ENCODE measurements at places on chromosomes 5 and 9. TPM values are rescaled to one million over a fixed set of nuclear protein-coding genes. Genes with fewer than 3 reads are reported as not detected.

- DNase-seq, result no peak
These were observed 225.9 kb upstream of the NR4A3 start for GRCh38 chr9:99595796-99596195.

DNA sequence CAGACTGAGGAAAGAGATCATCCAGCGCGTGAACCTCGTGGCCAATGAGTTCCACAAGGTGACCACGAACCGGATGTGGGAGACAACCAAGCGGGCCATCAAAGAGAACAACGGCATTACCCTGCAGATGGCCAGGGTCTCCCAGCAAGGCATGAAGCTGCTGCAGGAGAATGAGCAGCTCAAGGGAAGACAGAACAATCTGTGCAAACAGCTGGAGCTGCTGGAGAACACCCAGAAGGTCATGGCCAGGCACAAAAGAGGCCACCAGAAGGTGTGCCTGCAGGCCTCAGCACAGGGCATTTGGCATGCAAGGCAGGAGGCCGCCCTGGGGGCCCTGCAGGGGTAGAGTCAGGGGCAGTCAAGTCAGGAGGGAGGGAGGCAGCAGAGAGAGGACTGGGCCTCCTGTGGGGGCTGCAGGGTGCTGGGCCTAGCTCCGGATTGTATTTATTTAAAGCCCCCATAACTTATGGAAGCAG, 4.2 kb downstream of the PTRH1 start:
- DNase-seq, result no peak

The GPR151 gene
- not detected for total RNA-seq

- DNase-seq, result peak; percentile 83
These were observed 60.9 kb upstream of the UBAC1 start for GRCh38 chr9:136021872-136022681.

DNA sequence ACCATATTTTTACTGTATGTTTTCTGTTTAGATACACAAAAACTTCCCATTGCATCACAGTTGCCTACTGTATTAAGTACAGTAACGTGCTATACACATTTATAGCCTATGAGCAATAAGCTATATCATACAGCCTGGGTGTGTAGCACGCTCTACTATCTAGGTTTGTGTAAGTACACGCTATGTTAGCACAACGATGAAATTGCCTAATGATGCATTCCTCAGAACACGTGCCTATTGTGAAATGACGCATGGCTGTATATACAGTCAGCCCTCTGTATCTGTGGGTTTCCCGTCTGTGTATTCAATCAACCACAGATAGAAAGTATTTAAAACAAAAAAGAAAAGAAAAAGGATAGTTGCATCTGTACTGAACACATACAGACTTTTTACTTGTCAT, 64.2 kb downstream of the SGCD start:
- DNase-seq, result no peak

The DCAF12 gene
- total RNA-seq, result 33.7 TPM

DNA sequence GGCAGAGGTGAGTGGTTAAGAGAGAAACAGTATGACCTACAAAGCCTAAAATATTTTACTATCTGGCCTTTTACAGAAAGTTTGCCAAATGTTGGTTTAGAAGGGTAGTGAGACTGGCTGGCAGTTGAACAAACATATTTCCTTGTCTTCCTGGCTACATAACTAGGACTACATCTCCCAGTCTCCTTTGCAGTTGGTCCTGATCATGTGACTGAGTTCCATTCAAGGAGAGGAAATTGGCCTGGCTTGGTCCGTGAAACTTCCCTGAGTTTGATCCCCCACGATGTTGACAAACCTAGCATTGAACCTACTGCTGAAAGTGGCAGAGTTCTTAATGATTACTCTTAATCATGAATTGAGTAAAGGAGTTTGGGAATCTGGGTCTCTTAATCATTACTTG, 280.8 kb downstream of the SLIT3 start:
- no peak for DNase-seq

- DNase-seq, result no peak
These were observed 166.4 kb upstream of the OTULINL start for GRCh38 chr5:14415024-14415697.

GRCh38 chr5:93433422-93433821, 147.6 kb downstream of the NR2F1-AS1 start:
- DNase-seq, result no peak

The ARAP3 gene
- 2.5 TPM for total RNA-seq

DNA sequence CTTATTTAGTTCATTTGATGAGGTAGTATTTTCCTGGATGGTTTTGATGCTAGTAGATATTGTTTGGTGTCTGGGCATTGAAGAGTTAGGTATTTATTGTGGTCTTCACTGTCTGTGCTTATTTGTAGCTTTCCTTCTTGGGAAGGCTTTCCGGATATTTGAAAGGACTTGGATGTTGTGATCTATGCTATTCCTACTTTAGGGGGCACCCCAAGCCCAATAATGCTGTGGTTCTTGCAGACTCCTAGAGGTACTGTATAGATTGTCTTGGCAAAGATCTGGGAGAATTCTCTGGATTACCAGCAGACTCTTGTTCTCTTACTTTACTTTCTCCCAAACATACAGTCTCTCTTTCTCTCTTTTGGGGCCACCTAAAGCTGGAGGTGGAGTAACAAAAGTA, 315.7 kb downstream of the MAT2B start:
- no peak for DNase-seq

GRCh38 chr5:78182838-78183237, 111.7 kb downstream of the AP3B1 start:
- DNase-seq, result no peak

- no peak for DNase-seq
These were observed 168.6 kb downstream of the CARTPT start for GRCh38 chr5:71887680-71888079.

- DNase-seq, result no peak
These were observed 798.5 kb upstream of the ARRDC3 start for GRCh38 chr5:92181656-92182055.

The TNFSF8 gene
- total RNA-seq, result 0.76 TPM

The FAM81B gene
- total RNA-seq, result not detected

- no peak for DNase-seq
These were observed 22.3 kb downstream of the TTF1 start for GRCh38 chr9:132384376-132384775.

GRCh38 chr5:2695200-2695891, 56.1 kb downstream of the IRX2 start:
- no peak for DNase-seq

DNA sequence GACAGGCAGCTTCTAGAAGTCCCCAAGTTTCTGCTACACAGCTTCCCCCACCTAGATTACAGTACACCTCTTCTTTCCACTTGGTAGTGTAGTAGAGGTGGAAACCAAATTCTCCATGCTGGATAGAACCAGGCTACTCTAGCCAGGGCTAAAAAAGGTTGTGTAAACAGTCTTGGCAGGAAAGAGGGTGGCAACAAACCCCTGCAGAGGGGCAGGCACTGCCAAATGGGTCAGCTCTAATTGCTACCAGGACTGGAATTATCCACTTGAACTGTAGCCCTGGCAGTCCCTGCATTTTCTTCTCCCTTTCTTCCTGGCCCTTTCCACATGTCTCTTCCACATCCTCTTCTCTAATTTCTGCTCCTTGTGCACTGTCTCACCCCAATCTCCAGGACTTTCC, 24.8 kb downstream of the RANBP3L start:
- peak; percentile 31 for DNase-seq

GRCh38 chr5:168317521-168318147, 26.2 kb downstream of the WWC1 start:
- DNase-seq, result no peak

The NMUR2 gene
- not detected for total RNA-seq

The KIF4B gene
- not detected for total RNA-seq

The RXFP3 gene
- not detected for total RNA-seq

- no peak for DNase-seq
These were observed 627.7 kb downstream of the CCDC171 start for GRCh38 chr9:16180546-16180945.

- DNase-seq, result no peak
These were observed 92.8 kb downstream of the SNX18 start for GRCh38 chr5:54610197-54610944.

The UGCG gene
- 12.6 TPM for total RNA-seq

GRCh38 chr5:35325836-35326235, 95.5 kb upstream of the PRLR start:
- DNase-seq, result no peak

DNA sequence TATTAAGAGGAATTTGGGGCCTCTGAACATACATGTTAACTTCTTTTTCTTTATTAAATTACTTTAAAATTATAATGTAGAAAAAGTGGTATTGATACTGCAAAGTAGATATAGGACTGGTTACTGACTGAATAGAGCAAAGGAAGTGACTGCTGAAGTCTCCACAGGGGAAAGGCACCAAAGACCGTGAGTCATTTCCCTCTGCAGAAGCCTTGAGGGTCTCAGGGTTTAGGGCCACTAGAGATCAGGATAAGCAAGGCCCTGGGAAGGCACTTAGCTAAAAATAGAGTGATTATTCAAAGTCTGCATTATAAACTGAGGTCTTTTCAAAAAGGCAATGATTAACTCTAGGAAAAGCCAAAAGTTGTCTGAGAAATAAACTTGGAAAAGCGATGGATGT, 44.7 kb upstream of the ITGA1 start:
- DNase-seq, result no peak

DNA sequence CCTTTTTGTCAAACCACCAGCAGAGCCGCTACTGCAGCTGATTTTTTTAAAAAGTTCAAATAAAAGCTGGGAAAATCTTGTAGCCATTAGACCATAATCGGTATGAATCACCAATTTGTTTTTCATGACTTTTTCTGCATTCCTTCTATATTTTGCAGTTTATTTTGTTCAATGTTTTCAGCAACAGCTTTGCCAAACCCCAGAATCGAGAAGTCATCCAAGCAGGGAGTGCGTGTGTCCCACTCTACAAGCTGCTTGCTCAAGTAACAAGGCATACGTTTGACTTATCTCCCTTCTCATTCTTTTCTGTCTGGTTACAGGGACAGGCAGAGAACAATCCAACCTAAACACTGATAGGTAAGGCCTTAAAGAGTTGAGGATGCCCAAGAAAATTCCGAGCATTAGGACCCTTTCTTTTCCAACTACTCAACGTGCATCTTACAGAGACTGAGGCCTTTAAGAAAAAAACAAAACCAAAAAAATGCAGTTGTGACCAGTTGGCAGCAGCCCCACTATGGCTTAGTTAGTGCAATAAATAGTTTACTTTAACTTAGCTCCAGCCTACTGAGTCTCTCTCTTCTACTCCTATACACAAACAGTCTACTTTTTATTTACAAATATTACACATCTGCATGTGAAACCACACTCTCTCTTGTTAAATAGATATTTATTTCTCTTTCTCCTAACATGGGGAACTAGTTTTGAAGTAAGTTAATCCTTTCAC, 134.7 kb upstream of the SLIT3 start:
- no peak for DNase-seq

DNA sequence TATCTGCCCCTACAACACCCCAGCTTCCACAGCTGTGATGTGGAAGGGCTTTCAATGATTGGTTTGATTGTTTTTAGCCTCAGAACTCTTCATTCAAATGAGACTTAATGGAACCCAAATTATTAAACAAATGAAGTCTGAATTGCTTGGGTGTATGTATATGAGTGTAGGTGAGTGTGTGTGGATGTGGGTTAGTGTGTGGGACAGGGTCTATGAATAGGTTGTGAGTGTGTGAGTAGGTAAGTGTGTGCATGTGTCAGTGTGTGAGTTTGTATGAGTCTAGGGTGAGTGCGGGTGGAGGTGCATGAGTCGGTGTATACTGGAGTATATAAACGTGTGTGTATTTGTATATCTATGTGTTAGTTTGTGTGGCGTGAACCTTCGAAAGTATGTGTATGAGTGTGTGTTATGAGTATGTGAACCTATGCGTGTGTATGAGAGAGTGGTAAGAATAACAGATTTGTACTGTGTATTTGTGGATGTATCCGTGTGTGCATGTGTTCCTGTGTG, 26.9 kb downstream of the COL15A1 start:
- no peak for DNase-seq

GRCh38 chr9:81575956-81576355, 113.4 kb downstream of the TLE1 start:
- DNase-seq, result no peak

The FOXD4L6 gene
- total RNA-seq, result not detected

DNA sequence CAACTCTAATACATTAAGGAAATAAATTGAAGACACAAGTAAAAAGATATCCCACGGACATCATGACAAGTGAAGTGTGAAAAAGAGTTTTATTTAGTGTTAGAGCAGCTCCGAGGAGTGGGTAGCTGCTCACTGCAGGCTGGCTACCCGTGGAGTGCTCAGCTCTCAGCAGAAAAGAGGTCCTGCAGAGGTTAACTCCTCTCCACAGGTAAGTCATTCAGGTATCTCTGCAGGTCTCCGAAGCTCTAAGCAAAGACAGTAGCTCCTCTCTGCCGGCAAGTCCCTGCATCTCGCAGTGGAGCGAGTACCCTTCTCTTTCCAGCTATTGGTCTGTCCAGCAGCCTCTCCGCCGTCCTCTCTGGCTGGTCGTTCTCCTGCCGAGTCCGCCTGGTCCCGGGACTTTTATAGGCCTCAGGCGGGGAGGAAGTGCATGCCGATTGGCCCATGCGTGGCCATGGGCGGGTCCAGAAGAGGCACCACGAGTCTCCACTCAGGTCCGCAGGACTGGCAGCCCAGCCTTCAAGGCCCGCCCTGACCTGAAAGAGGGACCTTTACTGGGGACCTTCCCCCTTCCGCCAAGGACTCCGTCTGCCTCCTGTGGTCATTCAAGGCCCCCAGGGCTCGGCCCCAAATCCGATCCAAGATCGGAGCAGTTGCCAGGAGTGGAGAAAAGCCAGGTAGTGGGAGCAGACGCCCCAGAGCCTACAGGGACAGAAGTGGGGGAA, 29.9 kb downstream of the BTNL9 start:
- no peak for DNase-seq

The SPZ1 gene
- not detected for total RNA-seq

The NRG2 gene
- 24.2 TPM for total RNA-seq

GRCh38 chr5:176533390-176533789, 3.8 kb downstream of the RNF44 start:
- no peak for DNase-seq

DNA sequence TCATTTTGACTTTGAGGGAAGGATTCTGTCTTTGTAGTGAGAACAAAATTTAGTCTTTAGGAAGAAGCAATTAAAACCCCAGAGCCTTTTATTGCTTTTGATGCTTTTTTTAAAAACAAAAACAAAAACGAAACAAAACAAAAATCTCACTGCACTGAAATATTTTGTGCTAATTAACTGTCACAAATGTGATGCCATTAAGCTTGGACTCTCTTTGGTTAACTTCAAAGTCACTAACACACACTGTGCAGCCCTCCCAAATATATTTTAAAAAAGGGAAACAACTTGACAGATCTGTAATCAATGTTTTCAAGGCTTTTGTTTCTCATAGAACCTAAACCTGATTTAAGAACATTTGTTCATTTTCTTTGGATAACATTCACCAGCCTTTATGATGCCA, 290.7 kb downstream of the MAST4 start:
- DNase-seq, result no peak

- DNase-seq, result no peak
These were observed 1.0 kb downstream of the TBC1D2 start for GRCh38 chr9:98254228-98255060.

GRCh38 chr5:77209495-77210090, 887 bp upstream of the PDE8B start:
- no peak for DNase-seq

GRCh38 chr9:137034039-137034708, 2.3 kb upstream of the FUT7 start:
- no peak for DNase-seq

Data from gastrocnemius medialis (tissue), 4 donors.